IMR-90 (cell line): ENCODE measurements at places on chromosomes 6 and 20. TPM values are rescaled to one million over a fixed set of nuclear protein-coding genes. Genes with fewer than 3 reads are reported as not detected.

NFATC2 gene
- total RNA-seq, result 0.18 and 0.28 TPM in 2 replicates

DNA sequence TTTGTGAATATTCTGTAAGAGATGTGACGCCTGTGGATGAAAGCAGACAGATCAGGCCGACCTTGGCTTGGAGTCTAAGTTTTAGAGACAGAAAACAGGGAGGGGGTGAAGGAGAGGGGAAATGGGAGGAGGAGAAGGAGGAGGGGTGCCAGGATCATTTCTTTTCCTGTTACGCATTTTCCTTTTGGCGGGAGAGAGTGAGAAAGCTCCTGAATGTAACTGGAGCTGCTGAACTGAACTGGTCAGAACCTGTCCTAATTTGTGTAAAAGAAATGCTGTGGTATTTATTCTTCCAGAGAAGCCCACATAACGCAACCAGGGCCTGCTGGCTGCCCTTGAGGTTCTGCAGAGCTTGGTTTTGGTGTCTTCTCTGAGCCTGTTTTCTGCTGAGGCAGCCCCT is 41.9 kb downstream of the UTRN start:
- DNase-seq, result no peak
- no peak overlapping the region for H3K4me3 ChIP-seq
- no peak overlapping the region for H3K27ac ChIP-seq
- peaks cover 11% of the 10 kb centered on the region for H3K4me1 ChIP-seq

OPN5 gene
- not detected in 2 replicates for total RNA-seq

TFAP2C gene
- under 0.01 TPM in 2 replicates for total RNA-seq

GRCh38 chr6:140782941-140783340 is 1349.8 kb upstream of the GJE1 start:
- no peak overlapping the region for H3K4me3 ChIP-seq
- no peak for DNase-seq
- H3K4me1 ChIP-seq, result peaks cover 4% of the 10 kb centered on the region; the same call in 1 of the 2 replicates
- H3K27ac ChIP-seq, result no peak overlapping the region
- no peaks in the 10 kb centered on the region for H3K36me3 ChIP-seq

- no peak overlapping the region for H3K4me3 ChIP-seq
- H3K36me3 ChIP-seq, result peaks cover 3% of the 10 kb centered on the region; the same call in 1 of the 2 replicates
- no peak for DNase-seq
Measured at GRCh38 chr6:110744991-110745390, 70.3 kb downstream of the CDK19 start.

- H3K27ac ChIP-seq, result peak overlapping the region; percentile 64; the same call in 1 of the 2 replicates
- no peak overlapping the region for H3K4me3 ChIP-seq
- H3K27me3 ChIP-seq, result no peaks in the 10 kb centered on the region
- DNase-seq, result peak; percentile 40
- H3K36me3 ChIP-seq, result no peaks in the 10 kb centered on the region
Measured at GRCh38 chr6:113350461-113350860, 506.7 kb upstream of the MARCKS start.

DNA sequence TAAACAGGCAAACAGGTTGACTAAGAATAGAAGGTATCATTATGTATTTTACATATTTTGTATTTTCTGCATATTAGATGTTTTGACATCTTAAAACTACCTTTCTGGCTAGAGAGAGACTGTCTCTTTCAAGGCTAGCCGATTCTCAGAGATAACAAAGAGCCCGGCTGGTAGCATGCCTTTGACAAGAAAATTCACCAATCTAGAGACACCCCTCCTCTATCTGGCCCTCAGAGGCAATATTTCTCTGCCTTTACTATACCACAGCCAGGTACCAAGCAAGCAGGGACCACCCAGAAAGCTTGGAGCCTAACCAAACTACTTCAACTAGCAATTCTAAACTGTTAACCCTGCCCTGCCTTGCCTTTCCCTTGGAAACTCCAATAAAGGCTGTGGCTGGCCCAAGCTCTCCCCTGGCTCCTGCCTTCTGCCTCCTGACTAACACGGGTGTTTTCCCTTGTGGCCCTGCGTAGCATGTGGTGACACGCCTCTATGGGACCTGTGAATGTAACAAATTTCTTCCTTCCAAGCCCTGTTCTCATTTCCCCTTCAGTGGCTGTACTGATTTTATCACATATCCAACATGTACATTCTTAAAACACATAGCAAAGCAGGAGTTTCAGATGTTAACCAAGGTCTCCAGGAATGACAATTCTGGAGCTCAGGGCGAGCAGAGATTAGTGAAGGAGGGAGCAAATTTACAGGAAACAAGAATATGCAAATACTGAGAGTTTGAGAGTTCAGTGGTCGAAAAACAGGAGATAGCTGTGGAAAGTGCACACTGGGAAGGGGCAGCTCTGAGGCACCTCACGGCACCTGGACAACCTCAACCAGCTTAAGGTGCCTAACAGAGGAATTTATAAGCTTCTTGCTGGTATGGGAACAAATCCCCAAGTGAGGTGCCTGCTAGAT is 120.8 kb downstream of the BACH2 start:
- H3K36me3 ChIP-seq, result no peaks in the 10 kb centered on the region
- H3K27me3 ChIP-seq, result no peaks in the 10 kb centered on the region; the same call in none of the 2 replicates
- DNase-seq, result no peak
- H3K27ac ChIP-seq, result no peak overlapping the region

TNF gene
- total RNA-seq, result not detected in 2 replicates

DNA sequence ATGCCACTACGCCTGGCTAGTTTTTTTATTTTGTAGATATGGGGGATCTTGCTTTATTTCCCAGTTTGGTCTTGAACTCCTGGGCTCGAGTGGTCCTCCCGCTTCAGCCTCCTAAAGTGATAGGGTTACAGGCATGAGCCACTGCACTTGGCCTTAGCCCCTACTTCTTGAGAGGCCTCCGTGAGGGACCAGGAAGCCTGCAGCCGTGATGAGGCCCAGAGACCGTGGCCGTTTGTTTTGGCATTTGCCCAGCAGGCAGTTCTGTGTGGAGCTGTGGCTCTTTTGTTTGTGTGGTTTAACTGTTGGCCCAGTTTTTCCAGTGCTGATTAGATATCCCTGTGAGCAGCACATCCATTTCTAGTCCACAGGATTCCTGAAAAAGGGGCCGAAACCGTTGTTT is 39.8 kb downstream of the SRSF3 start:
- peak overlapping the region; percentile 58; the same call in 1 of the 2 replicates for H3K27ac ChIP-seq

ULBP3 gene
- total RNA-seq, result 35.1 and 43.0 TPM in 2 replicates

CCN6 gene
- not detected in 2 replicates for total RNA-seq

- H3K36me3 ChIP-seq, result no peaks in the 10 kb centered on the region
- H3K4me1 ChIP-seq, result peaks cover 12% of the 10 kb centered on the region
- H3K27me3 ChIP-seq, result no peaks in the 10 kb centered on the region
- H3K27ac ChIP-seq, result no peak overlapping the region
- no peak overlapping the region for H3K4me3 ChIP-seq
Measured at GRCh38 chr20:10513931-10514575, 78.9 kb downstream of the SLX4IP start.

- DNase-seq, result peak; percentile 16
- H3K27ac ChIP-seq, result no peak overlapping the region
- H3K36me3 ChIP-seq, result no peaks in the 10 kb centered on the region
- H3K4me3 ChIP-seq, result no peak overlapping the region
- peaks cover 3% of the 10 kb centered on the region; the same call in 1 of the 2 replicates for H3K27me3 ChIP-seq
Measured at GRCh38 chr20:47677635-47678453, 107.4 kb downstream of the SULF2 start.

GRCh38 chr6:9783567-9783966 is 631.3 kb downstream of the TFAP2A start:
- peak overlapping the region; percentile 80; the same call in 1 of the 2 replicates for H3K27ac ChIP-seq
- H3K36me3 ChIP-seq, result no peaks in the 10 kb centered on the region
- DNase-seq, result peak; percentile 65
- H3K27me3 ChIP-seq, result no peaks in the 10 kb centered on the region

DNA sequence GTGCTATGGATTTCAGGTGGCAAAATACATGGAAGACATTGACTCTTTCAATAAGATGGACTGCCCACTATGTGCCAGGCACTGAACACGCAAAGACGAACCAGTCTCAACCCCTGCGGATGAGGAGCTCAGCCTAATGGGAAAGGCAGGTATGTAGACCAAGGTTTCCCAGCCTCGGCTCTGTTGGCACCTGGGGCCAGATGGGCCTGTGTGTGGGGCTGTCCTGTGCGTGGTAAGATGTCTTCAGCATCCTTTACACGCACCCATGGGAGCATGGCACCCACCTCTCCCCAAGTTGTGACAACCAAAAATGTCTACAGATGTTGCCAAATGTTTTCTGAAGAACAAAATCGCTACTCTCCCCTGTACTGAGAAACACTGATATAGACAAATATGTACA is 82.6 kb upstream of the FOXQ1 start:
- DNase-seq, result no peak
- no peaks in the 10 kb centered on the region for H3K4me1 ChIP-seq
- peaks cover 30% of the 10 kb centered on the region for H3K27me3 ChIP-seq
- H3K4me3 ChIP-seq, result no peak overlapping the region
- H3K27ac ChIP-seq, result no peak overlapping the region
- no peaks in the 10 kb centered on the region for H3K36me3 ChIP-seq

GRCh38 chr6:7895125-7895423 is 15.5 kb downstream of the TXNDC5 start:
- no peaks in the 10 kb centered on the region for H3K4me1 ChIP-seq
- no peak for DNase-seq
- H3K27ac ChIP-seq, result no peak overlapping the region
- H3K4me3 ChIP-seq, result no peak overlapping the region
- peaks cover 70% of the 10 kb centered on the region for H3K36me3 ChIP-seq

DNA sequence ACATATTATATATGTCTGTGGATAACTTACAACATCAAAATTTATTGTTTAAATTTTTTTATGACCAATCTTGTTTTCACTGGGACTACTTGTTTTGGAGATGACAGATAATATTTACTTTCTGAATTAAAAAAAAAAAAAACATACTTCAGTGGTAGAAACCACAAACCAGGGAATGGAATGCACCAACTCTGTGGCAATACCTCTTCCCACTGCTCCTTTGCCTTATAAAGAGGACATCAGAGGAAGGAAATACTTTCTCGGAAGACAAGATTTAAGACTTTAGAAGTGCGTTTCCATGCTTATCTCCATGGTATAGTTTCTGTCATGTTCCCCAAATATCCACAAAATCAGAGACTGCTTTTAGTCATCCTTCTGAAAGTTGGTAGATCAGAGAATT is 1241.1 kb upstream of the EYS start:
- no peaks in the 10 kb centered on the region for H3K36me3 ChIP-seq
- no peak overlapping the region for H3K4me3 ChIP-seq
- DNase-seq, result no peak
- no peaks in the 10 kb centered on the region for H3K4me1 ChIP-seq
- H3K27me3 ChIP-seq, result no peaks in the 10 kb centered on the region
- no peak overlapping the region for H3K27ac ChIP-seq

DNA sequence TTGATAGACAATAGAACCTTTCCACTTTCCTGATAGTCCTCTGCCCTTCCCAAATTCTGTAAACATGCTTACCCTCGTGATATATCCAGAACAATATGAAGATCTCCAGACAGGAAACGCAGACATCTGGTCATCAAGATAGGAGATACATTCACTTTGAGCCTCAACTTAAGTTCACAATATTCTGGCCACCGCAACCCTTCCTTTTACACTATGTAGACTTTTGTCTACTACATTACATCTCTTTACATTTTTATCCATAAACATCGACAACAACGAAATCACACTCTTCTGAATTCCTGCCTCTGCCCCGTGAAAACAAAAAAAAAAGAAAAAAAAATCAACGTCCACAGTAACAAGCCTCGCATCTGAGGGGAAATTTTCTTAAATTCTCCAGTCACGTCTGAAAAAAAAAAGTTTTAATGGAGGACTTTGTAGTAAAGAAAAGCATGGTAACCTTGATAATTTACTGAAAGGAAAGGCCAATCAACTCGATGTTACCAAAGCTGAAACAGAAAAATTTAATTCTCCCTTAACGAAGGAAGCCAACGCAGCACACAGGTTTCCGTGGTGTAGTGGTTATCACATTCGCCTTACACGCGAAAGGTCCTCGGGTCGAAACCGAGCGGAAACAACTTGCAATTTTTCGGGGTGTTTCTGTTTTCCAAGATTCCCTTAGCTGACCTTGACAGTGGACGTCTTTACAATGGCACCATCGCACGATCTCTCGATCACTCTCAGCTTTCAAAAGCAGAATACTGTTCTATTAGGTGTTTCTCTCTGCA is 21.8 kb downstream of the POM121L2 start:
- H3K36me3 ChIP-seq, result no peaks in the 10 kb centered on the region
- DNase-seq, result peak; percentile 63
- H3K27me3 ChIP-seq, result peaks cover 39% of the 10 kb centered on the region
- H3K27ac ChIP-seq, result no peak overlapping the region
- H3K4me3 ChIP-seq, result peak overlapping the region; percentile 20; the same call in 1 of the 2 replicates

DNA sequence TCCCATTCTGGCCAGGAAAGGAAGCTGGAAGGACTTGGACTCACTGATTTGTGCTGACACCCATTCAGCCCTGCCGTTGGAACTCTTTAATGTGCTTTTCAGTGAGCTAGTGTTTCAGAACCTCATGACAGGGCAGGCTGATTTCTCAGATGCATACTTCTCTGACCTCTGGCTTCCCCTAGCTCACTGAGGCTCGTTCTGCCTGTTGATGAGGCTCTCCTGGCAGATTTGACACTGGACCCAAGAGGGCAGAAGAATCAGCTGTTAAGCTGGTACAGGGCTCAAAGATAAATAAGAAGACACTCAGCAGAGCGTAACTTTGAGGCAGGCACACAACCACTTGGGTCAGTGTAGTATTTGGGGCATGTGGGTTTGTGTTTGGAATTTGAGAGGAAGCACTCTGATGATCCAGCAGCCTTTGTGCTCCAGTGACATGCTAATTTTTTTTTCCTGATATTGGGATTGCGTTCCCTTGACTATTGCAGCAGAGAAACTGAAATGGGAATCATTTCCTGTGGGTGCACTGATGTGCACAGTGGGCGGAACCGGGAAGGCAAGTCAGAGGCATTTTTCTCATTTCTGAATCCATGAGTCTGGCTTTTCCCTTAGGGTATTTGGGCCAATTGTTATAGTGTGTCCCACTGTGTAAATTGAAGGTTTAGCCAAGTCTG is 80.2 kb downstream of the CARMIL1 start:
- H3K27me3 ChIP-seq, result no peaks in the 10 kb centered on the region
- H3K4me3 ChIP-seq, result no peak overlapping the region
- peak overlapping the region; percentile 63; the same call in 1 of the 2 replicates for H3K27ac ChIP-seq
- peak; percentile 50 for DNase-seq
- no peaks in the 10 kb centered on the region for H3K36me3 ChIP-seq

DNA sequence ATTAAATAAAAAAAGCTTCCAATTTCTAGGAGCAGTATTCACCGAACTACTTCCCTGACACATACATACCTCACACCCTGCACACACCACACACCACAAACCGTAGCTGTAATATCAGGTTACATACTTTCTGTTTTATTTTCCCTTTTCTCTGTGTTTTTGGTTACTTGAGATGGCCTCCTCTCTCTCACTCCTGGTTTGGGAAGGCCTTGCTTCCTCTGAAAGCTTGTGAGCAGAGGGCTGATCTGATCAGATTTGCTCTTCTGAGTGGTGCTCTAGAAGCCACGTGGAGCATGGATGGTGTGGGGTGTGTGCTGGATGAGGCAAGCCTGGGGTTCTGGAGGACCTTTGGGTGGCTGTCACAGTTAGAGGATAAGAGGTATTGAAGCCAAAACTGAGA is 20.9 kb downstream of the UTRN start:
- peak; percentile 79 for DNase-seq
- peaks cover 3% of the 10 kb centered on the region; the same call in 1 of the 2 replicates for H3K36me3 ChIP-seq
- H3K4me3 ChIP-seq, result no peak overlapping the region
- peaks cover 12% of the 10 kb centered on the region for H3K4me1 ChIP-seq
- peak overlapping the region; percentile 61; the same call in 1 of the 2 replicates for H3K27ac ChIP-seq

GRCh38 chr20:35237486-35237885 is 11.0 kb downstream of the MMP24 start:
- peaks cover 4% of the 10 kb centered on the region for H3K4me1 ChIP-seq
- H3K27me3 ChIP-seq, result peaks cover 2% of the 10 kb centered on the region; the same call in 1 of the 2 replicates
- DNase-seq, result no peak

F13A1 gene
- total RNA-seq, result not detected in 2 replicates

GRCh38 chr6:170523256-170524171 is 29.6 kb downstream of the PSMB1 start:
- no peaks in the 10 kb centered on the region for H3K36me3 ChIP-seq
- no peak overlapping the region for H3K4me3 ChIP-seq
- no peak overlapping the region for H3K27ac ChIP-seq
- H3K27me3 ChIP-seq, result no peaks in the 10 kb centered on the region

LRFN2 gene
- not detected in 2 replicates for total RNA-seq

TRIM15 gene
- total RNA-seq, result not detected in 2 replicates

KHDC1 gene
- 1.6 and 1.7 TPM in 2 replicates for total RNA-seq
